T-helper 2 cell treated with Interferon-gamma antibody and Interleukin-4, amounts not matched to agents 100 ng/mL and 5 ng/mL, for 36 hours (primary cell): ENCODE measurements at places on chromosomes 4 and X. TPM values are rescaled to one million over a fixed set of nuclear protein-coding genes. Genes with fewer than 3 reads are reported as not detected.

UGT2B15 gene
- not detected in 2 replicates for total RNA-seq

TRIM61 gene
- total RNA-seq: 3.6 and 3.8 TPM in 2 replicates

RXFP1 gene
- total RNA-seq: not detected in 2 replicates

SPANXC gene
- not detected in 2 replicates for total RNA-seq

EDA2R gene
- 4.0 and 4.2 TPM in 2 replicates for total RNA-seq

ATP1B4 gene
- not detected in 2 replicates for total RNA-seq

PDZD4 gene
- total RNA-seq: 0.68 and 0.70 TPM in 2 replicates

IQCM gene
- not detected in 2 replicates for total RNA-seq

PCDH18 gene
- total RNA-seq: 0.09 TPM in 1 of 2 replicates, not detected in the other

MGARP gene
- total RNA-seq: 0.16 TPM in 1 of 2 replicates, not detected in the other

SPANXD gene
- not detected in 2 replicates for total RNA-seq

FANCB gene
- 13.0 TPM in 2 replicates for total RNA-seq

SPON2 gene
- 25.9 and 32.4 TPM in 2 replicates for total RNA-seq

SRPX gene
- total RNA-seq: 0.09 TPM in 1 of 2 replicates, not detected in the other

CPE gene
- 0.16 TPM in 1 of 2 replicates, not detected in the other for total RNA-seq

DCLK2 gene
- total RNA-seq: 0.16 and 0.27 TPM in 2 replicates

PDE5A gene
- total RNA-seq: 0.52 and 0.59 TPM in 2 replicates

TEC gene
- 0.73 and 1.1 TPM in 2 replicates for total RNA-seq

FOXR2 gene
- not detected in 2 replicates for total RNA-seq

DAPP1 gene
- total RNA-seq: 30.0 and 32.0 TPM in 2 replicates

SYP gene
- 0.95 and 1.3 TPM in 2 replicates for total RNA-seq

FATE1 gene
- total RNA-seq: not detected in 2 replicates

SPACA5 gene
- total RNA-seq: not detected in 2 replicates

PAK3 gene
- 0.11 TPM in 1 of 2 replicates, not detected in the other for total RNA-seq

RELL1 gene
- 26.3 and 27.3 TPM in 2 replicates for total RNA-seq

ZMAT1 gene
- 3.7 and 3.8 TPM in 2 replicates for total RNA-seq

ZFP92 gene
- 1.3 and 1.5 TPM in 2 replicates for total RNA-seq

ESX1 gene
- 0.14 and 0.25 TPM in 2 replicates for total RNA-seq

PRSS12 gene
- not detected in 2 replicates for total RNA-seq

TCEAL6 gene
- total RNA-seq: not detected in 2 replicates

GRIA3 gene
- total RNA-seq: not detected in 2 replicates

SYTL4 gene
- not detected in 2 replicates for total RNA-seq

HPGD gene
- total RNA-seq: 1.6 and 3.5 TPM in 2 replicates

HPF1 gene
- total RNA-seq: 23.8 and 28.1 TPM in 2 replicates

DMD gene
- total RNA-seq: 0.16 and 0.64 TPM in 2 replicates

NUDT10 gene
- 0.11 and 0.39 TPM in 2 replicates for total RNA-seq

SMIM10L2A gene
- 0.48 and 0.55 TPM in 2 replicates for total RNA-seq

FABP2 gene
- not detected in 2 replicates for total RNA-seq

TMSB15A gene
- 0.39 and 0.50 TPM in 2 replicates for total RNA-seq

MAP3K15 gene
- 0.09 and 0.11 TPM in 2 replicates for total RNA-seq

CDX4 gene
- not detected in 2 replicates for total RNA-seq

ANAPC10 gene
- total RNA-seq: 25.3 and 27.0 TPM in 2 replicates

CTAG2 gene
- not detected in 2 replicates for total RNA-seq

AADAT gene
- not detected in 2 replicates for total RNA-seq

CXCL9 gene
- total RNA-seq: 0.09 and 0.23 TPM in 2 replicates

DDX60 gene
- total RNA-seq: 38.7 and 45.0 TPM in 2 replicates

L1CAM gene
- total RNA-seq: 6.3 and 8.5 TPM in 2 replicates

KLHL15 gene
- 6.8 and 7.2 TPM in 2 replicates for total RNA-seq

EDNRA gene
- total RNA-seq: not detected in 2 replicates

ADH7 gene
- total RNA-seq: not detected in 2 replicates

DACH2 gene
- total RNA-seq: not detected in 2 replicates

TMEM131L gene
- 37.8 and 41.9 TPM in 2 replicates for total RNA-seq

UGT2B17 gene
- total RNA-seq: not detected in 2 replicates

ATP8A1 gene
- total RNA-seq: 21.1 and 22.1 TPM in 2 replicates

ANKRD17 gene
- total RNA-seq: 60.1 and 60.8 TPM in 2 replicates

KLF8 gene
- 19.6 and 21.3 TPM in 2 replicates for total RNA-seq
